ENCODE measurements at places on chromosomes 16 and 17.

DNA sequence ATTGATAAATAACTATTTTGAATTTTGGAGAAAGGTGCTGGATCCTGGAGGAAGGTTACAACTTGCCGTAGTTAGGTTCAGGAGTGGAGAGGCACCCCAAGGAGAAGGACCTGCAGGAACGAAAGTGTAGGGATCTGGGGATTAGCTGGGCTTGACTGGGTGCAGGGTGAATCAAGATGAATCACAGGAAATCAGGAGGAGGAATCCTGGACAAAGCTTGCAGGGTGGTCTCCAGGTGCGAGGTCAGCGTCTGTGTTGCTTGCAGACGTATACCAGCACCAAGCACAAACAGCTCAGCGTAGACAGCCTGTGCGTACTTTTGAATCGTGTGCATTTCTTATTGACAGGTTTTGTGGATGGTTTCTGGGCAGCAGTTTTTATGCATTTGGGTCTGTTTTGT lies 144.3 kb downstream of the MSI2 start:
- DNase-seq = no peak

DNA sequence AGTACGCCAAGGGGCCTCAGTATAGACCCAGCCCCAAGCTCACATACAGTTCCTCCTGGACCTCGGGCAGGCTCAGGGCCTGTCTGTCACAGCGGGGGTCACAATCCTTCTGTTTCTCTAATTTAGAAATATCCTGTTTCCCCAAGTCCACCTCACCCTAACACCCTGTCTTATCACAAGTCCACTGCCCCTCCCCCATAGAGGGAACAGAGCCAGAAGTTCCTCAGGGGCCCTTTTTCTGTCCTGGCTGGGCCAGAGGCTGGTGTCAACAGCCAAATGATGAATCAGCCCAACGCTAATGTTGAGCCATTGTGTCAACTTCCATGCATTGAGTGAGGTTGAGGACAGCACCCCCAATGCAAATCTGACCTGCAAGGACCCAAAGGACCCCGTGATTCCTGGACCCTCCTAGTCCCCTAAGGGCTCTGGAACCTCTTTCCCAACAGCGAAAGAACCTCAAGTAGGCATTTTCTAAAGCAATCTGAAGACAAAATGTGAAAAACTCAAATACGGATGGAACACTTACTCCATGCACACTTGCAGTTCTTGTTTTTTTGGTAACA lies 58.6 kb downstream of the PECAM1 start:
- peak; percentile 70 for DNase-seq

- DNase-seq = no peak
Observed at GRCh38 chr16:89552913-89553312, 7.6 kb upstream of the RPL13 start.

GRCh38 chr17:57823469-57824401 lies 26.1 kb downstream of the MRPS23 start:
- DNase-seq = no peak

GRCh38 chr16:19718624-19718965 lies 524 bp downstream of the IQCK start:
- no peak for DNase-seq
